ENCODE measurements at places on chromosomes 3 and 15. TPM values are rescaled to one million over a fixed set of nuclear protein-coding genes. Genes with fewer than 3 reads are reported as not detected.

The IGF2BP2 gene
- total RNA-seq: 101 TPM

GRCh38 chr3:13869761-13870343, 10.0 kb downstream of the WNT7A start:
- no peak overlapping the region for H3K27ac ChIP-seq
- no peak overlapping the region for H3K4me3 ChIP-seq
- H3K27me3 ChIP-seq: peaks cover 63% of the 10 kb centered on the region
- H3K36me3 ChIP-seq: peaks cover 4% of the 10 kb centered on the region
- no peak for DNase-seq
- H3K4me1 ChIP-seq: no peaks in the 10 kb centered on the region

DNA sequence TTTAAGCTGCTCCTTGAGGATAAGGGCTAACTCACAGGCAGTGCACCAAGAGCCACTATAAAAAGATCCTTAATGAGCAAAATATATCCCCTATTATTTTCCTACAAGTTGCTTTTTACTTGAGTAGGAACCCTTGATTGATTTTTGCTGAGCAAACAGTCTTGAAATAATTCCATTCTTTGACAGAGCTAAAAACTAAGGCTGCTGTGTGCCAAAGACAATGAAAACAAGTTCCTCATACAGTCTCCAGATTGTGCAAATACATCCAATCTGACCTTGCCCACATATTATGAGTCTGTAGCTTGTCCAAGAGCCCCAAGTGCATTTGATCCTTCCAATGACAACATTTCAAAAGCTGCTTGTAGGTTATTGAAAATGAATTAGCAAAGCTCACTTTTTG, 15.0 kb downstream of the PRKAR2A start:
- H3K36me3 ChIP-seq: peaks cover 5% of the 10 kb centered on the region
- H3K4me1 ChIP-seq: no peaks in the 10 kb centered on the region
- no peak overlapping the region for H3K27ac ChIP-seq
- DNase-seq: no peak
- no peak overlapping the region for H3K4me3 ChIP-seq

The HRG gene
- total RNA-seq: not detected

The GCSAM gene
- total RNA-seq: not detected

DNA sequence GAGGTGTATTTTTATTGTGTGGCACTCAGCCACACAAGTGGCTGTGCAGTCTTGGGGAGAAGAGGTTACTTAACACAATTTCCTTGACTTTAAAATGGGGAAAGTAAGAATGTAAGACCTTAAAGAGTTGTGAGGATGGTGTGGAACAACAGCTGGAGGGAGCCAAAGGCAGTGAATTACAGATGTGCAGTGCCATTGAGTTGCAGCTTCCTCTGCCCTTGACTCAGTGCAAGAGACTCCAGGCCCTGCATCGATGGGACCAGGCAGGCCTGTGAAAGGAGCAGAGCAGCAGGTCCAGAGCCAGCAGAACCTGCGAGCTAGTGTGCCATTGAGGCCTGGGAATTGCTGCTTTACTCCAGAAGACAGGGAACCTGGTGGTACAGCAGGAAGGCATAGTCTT, 27.2 kb downstream of the EEFSEC start:
- H3K27me3 ChIP-seq: peaks cover 3% of the 10 kb centered on the region
- peaks cover 32% of the 10 kb centered on the region for H3K4me1 ChIP-seq
- H3K27ac ChIP-seq: no peak overlapping the region
- no peak for DNase-seq

GRCh38 chr15:89226359-89227221, 5.2 kb upstream of the RLBP1 start:
- H3K4me3 ChIP-seq: no peak overlapping the region
- H3K27ac ChIP-seq: no peak overlapping the region
- H3K36me3 ChIP-seq: no peaks in the 10 kb centered on the region
- peaks cover 10% of the 10 kb centered on the region for H3K27me3 ChIP-seq
- DNase-seq: peak; percentile 44

GRCh38 chr3:68242606-68243005, 588.2 kb upstream of the SUCLG2 start:
- H3K4me3 ChIP-seq: no peak overlapping the region
- H3K27me3 ChIP-seq: peaks cover 7% of the 10 kb centered on the region
- no peak for DNase-seq
- H3K27ac ChIP-seq: no peak overlapping the region

DNA sequence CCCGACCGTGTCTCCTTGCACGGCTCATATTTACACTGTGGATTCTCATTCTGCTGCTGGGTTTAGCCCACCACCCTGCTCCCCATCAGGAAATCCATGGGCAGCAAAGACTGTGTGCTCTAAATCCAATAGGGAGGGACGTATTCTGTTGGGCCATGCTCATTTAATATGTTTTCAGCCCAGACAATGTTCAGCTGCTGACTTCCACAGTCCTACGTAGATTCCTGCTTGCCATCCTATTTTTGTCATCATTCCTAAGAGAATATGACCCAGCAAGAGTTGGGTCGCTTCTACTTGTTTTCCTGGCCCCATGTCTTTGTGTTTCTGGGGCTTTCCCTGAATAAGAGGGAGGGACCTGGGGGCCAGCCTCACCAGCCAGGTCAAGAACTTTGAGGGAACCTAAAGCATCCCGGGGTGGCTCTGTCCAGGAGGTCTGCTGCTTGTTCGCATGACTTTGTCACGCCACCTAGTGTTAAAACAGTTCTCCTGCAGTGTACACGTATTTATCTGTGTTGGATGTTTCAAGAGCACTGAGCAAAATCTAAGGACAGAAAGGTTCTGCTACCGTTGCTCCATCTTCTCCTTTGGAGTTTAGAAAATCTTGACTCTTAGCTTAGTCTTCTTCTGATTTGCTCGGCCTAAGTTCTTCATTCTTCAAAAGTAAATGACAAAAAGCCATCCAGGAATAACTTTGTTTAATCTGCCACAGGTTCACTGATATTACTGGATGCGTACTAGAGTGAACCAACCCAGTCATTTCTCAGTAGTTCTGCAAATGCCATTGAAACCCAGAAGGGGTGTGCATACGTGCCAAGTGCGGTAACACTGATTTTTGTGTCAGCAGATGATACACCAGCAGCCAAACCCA, 79.8 kb upstream of the NR2E3 start:
- H3K36me3 ChIP-seq: peaks cover 4% of the 10 kb centered on the region
- DNase-seq: no peak
- H3K27me3 ChIP-seq: no peaks in the 10 kb centered on the region
- H3K27ac ChIP-seq: no peak overlapping the region
- peaks cover 11% of the 10 kb centered on the region for H3K4me1 ChIP-seq
